Osteocyte (in vitro differentiated cells): ENCODE measurements at places on chromosomes 12 and 14. TPM values are rescaled to one million over a fixed set of nuclear protein-coding genes. Genes with fewer than 3 reads are reported as not detected.

DNA sequence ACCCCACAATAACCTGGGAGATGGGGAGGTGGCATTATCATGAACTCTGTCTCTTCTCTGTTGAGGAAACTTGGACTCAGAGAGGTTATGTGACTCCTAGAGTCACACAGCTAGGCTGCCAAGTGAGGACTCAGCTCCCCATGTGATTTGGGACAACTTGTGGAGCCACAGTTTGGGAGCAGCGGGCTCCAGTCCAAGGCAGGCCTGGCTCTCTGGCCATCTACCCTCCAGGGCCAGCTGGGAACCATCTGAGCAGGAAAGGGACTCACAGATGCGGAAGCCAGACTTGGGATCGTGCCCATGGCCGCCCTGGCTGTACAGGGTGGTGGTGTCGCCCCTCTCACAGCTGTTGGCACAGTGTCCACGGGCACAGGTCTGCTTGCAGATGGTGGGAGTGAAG lies 59.1 kb downstream of the ISCA2 start:
- H3K36me3 ChIP-seq, result peaks cover 45% of the 10 kb centered on the region

The SP1 gene
- total RNA-seq, result 77.0 and 83.3 TPM in 2 replicates

GRCh38 chr14:71029236-71029781 lies 122.0 kb downstream of the PCNX1 start:
- no peaks in the 10 kb centered on the region for H3K4me1 ChIP-seq
- H3K36me3 ChIP-seq, result peaks cover 37% of the 10 kb centered on the region
- no peak overlapping the region for H3K27ac ChIP-seq
- DNase-seq, result no peak

- no peaks in the 10 kb centered on the region for H3K4me1 ChIP-seq
- DNase-seq, result no peak
Measured at GRCh38 chr12:11987901-11988300, 82.8 kb upstream of the BCL2L14 start.

- H3K4me3 ChIP-seq, result no peak overlapping the region
- H3K27me3 ChIP-seq, result no peaks in the 10 kb centered on the region
- no peaks in the 10 kb centered on the region for H3K36me3 ChIP-seq
- no peaks in the 10 kb centered on the region for H3K4me1 ChIP-seq
- DNase-seq, result no peak
Measured at GRCh38 chr12:107533218-107533617, 152.4 kb upstream of the PWP1 start.

- no peak for DNase-seq
- H3K27me3 ChIP-seq, result no peaks in the 10 kb centered on the region
- no peaks in the 10 kb centered on the region for H3K36me3 ChIP-seq
- H3K4me3 ChIP-seq, result no peak overlapping the region
- no peaks in the 10 kb centered on the region for H3K4me1 ChIP-seq
- H3K27ac ChIP-seq, result no peak overlapping the region
Measured at GRCh38 chr14:57025456-57025855, 215.2 kb upstream of the OTX2 start.
